ENCODE measurements at places on chromosomes 12 and 14. TPM values are rescaled to one million over a fixed set of nuclear protein-coding genes. Genes with fewer than 3 reads are reported as not detected.
A peak's percentile ranks its signal among the peaks of the same experiment; 100 is the strongest.

DNA sequence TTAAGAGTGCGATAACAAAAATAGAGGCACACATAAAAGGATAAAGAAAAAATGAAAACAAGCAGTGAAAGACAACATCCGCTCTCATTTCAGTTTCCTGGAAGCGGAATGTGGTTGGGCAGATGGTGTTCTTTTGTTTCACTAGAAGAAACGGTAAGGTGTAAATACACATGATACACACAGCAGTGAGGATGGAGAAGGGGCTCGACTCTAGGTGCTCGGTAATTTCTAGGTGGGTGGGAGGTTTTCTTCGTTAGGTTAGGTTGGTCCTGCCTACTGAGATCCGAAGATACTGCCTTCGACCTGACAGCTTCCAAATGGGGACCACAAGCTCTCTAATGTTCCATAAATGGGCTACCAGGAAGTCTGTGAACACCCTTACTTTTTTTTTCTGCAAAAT, 1082.5 kb downstream of the BCL11B start:
- DNase-seq: no peak

DNA sequence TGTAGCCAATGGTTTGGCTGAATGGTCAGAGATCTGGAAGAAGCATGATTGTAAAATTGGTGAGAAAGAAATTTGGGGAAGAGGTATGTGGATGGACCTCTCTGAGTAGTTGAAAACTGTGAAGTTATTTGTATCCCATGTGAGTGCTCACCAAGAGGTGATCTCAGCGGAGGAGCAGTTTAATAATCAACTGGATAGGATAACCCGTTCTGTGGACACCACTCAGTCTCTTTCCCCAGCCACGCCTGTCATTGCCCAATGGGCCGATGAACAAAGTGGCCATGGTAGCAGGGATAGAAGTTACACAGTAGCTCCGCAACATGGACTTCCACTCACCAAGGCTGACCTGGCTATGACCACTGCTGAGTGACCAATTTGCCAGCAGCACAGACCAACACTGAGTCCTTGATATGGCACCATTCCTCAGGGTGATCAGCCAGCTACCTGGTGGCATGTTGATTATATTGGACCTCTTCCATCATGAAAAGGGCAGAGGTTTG, 257.4 kb upstream of the ATXN7L3B start:
- no peak for DNase-seq

Gene KRT71
- not detected for total RNA-seq

DNA sequence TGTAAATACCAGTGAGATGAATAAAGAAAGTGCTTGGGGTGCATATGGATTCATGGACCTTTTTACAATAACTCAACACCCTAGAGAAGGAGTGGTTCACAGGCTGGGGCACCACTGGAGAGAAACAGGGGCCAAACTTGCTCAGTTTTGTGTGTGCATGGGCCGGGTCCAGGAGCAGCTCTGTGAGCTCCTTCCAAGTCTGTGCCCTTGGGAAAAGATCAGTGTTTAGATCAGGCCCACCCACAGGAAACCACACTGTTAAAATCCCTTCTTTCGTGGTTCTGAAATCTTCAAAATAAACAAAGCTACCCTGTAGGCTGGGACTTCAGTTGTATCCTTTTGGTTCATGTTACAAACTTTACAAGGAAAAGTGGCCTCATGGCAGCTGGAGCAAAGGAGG, 156.1 kb upstream of the TMEM260 start:
- DNase-seq: no peak

Gene GLI1
- 2.4 TPM for total RNA-seq

DNA sequence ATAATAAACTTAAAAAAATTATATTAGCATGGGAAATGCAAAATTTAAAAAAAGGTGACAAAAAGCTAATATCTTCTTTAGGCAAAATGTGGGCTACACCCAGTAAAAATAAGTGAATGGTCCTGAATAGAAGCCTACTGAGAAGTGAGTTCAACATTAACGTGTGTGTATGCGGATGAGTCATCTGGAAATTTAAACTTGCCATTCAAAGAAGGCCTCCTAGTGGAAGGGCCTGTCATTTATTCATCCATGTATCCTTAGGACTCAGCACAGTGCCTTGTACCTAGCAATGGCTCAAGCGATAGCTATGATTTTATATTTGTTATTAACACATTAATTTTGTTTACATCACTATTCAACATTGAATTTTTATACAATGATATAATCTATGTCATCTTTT, 226.2 kb downstream of the NUBPL start:
- DNase-seq: no peak

Gene IGF1
- 193 TPM for total RNA-seq

- DNase-seq: no peak
Observed at GRCh38 chr14:32593290-32593942, 264.3 kb downstream of the AKAP6 start.

Gene ZDHHC22
- total RNA-seq: not detected

DNA sequence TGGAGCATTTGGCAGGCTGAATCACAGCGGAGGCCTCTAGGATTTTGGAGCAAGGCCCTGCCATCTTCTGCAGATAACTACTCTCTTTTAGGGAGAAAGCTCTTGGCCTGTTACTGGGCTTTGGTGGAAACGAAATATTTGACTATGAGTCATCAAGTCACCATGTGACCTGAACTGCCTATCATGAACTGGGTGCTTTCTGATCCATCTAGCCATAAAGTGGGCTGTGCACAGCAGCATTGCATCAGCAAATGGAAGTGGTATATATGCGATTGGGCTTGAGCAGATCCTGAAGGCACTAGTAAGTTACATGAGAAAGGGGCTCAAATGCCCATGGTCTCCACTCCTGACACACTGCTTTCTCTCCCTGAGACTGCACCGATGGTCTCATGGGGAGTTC, 21.1 kb downstream of the GYS2 start:
- DNase-seq: no peak

GRCh38 chr14:74698465-74698864, 14.4 kb downstream of the AREL1 start:
- no peak for DNase-seq

- DNase-seq: no peak
Observed at GRCh38 chr14:106491851-106492250, 965.5 kb downstream of the TMEM121 start.

- no peak for DNase-seq
Observed at GRCh38 chr12:6536894-6537579, 2.7 kb downstream of the GAPDH start.

DNA sequence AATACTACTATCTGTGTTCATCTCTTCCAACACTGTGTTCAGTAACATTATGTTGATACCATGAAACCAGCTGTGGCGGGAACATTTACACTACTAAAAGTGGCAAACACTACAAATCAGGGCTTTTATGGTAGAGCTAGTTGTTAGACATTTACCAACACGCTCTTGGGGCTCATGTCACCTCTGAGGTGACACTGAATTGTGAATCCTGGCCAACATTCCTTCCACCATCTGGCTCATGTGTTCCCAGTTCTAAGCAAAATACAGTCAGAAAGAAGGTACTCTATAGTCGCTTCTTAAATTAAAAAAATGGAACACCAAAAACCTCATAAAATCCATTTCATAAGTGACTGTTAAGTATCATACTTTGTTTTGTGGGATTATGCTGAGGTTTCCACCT, 436.6 kb downstream of the FUT8 start:
- DNase-seq: no peak

DNA sequence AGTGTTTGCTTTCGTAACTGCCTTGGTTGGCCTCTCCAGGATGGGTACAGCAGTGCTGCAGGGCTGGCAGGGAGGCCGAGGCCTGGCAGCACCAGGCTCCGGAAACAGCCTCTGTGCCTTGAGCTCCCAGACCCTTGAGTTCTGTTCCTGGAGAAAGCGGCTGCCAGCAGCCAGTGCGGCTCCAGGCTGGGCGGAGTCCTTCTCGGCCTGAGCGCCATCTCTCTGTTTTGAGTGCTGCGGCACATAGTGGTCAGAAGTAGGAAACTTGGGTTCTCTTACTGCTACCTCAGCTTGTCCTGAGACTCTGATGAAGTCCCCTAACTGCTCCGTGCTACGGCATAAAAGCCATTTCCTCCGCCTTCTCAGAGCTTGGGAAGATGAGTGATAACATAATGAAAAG, 65.9 kb downstream of the KCNA1 start:
- DNase-seq: peak; percentile 63

DNA sequence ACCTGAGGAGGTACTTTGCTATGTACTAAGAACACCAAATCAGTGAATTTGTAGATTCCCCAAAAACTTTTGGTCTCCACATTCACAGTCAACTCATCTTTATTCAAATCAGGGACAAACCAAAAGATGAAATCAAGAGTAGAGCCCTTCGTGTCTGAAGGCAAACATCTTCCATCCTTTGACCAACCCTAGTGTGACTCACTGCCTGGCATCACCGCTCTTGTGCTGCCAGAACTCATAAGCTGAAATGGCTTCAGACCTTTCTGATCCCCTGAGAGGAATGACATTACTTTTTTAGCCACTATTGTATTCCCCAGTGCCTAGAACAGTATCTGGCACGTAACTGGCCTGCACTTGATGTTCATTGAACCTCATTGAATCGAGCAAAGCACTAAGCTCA, 50.1 kb downstream of the GOLGA5 start:
- DNase-seq: no peak

- no peak for DNase-seq
Observed at GRCh38 chr14:92185559-92185958, 63.8 kb downstream of the CPSF2 start.

- DNase-seq: no peak
Observed at GRCh38 chr14:62796431-62796830, 248.8 kb downstream of the KCNH5 start.
